ENCODE measurements at places on chromosomes 11 and 22. TPM values are rescaled to one million over a fixed set of nuclear protein-coding genes. Genes with fewer than 3 reads are reported as not detected.

The OR4D5 gene
- total RNA-seq = not detected

The TPBGL gene
- total RNA-seq = not detected

The BATF2 gene
- 0.28 TPM for total RNA-seq

The ADAMTS8 gene
- total RNA-seq = not detected

The KCNK4 gene
- total RNA-seq = not detected

The PTGDR2 gene
- not detected for total RNA-seq

DNA sequence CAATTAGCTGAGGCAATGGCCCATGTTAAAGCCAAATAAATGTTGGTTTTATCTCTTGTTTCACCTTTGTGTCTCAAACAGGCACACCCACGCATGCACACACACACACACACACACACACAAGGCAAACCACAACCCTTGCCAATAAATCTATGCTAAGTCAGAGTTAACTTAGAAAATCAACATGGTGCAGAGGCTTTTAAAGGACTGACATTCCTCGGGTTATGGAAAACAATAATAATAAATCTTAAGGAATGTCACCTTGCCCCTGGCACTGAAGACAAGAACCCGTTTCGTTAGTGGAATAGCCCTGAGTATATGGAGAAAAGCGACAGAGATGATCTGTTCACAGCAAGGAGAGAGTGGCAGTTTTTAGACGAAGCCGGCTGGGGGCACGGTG is 326.3 kb downstream of the NTM start:
- no peaks in the 10 kb centered on the region for H3K36me3 ChIP-seq
- H3K4me3 ChIP-seq = no peak overlapping the region
- no peak for DNase-seq
- peaks cover 2% of the 10 kb centered on the region for H3K27me3 ChIP-seq

- no peak overlapping the region for H3K27ac ChIP-seq
- H3K36me3 ChIP-seq = no peaks in the 10 kb centered on the region
- H3K4me3 ChIP-seq = no peak overlapping the region
- peaks cover 7% of the 10 kb centered on the region for H3K27me3 ChIP-seq
- no peak for DNase-seq
These were observed 52.4 kb downstream of the LRRC74B start for GRCh38 chr22:21098099-21098671.

- H3K27me3 ChIP-seq = peaks cover 2% of the 10 kb centered on the region
- H3K4me1 ChIP-seq = peaks cover 7% of the 10 kb centered on the region
These were observed 26.6 kb downstream of the NUP50 start for GRCh38 chr22:45190202-45190872.

DNA sequence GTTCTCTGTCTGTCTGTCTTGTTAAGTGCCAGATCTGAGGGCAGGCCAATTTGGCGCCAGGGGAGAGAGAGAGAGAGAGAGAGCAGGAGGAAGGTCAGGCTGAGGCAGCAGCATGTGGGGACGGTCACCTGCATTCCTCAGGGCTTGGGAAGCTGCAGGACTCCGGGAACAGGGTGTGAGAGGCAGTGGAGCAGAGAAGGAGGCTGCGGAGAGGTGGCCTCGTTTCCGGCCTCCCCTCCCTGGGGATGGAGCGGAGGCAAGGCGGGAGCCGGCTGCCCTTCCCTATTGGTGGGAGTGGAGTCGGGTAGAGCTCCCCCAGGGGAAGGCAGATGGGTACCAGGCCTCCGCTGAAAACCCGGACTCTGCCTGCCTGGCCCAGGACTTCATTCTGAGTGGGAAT is 9.7 kb downstream of the CLMP start:
- H3K4me3 ChIP-seq = no peak overlapping the region
- H3K27ac ChIP-seq = peak overlapping the region; percentile 69
- H3K27me3 ChIP-seq = peaks cover 2% of the 10 kb centered on the region
- H3K4me1 ChIP-seq = peaks cover 96% of the 10 kb centered on the region
- peaks cover 39% of the 10 kb centered on the region for H3K36me3 ChIP-seq

- H3K27ac ChIP-seq = no peak overlapping the region
- no peak for DNase-seq
- peaks cover 17% of the 10 kb centered on the region for H3K4me1 ChIP-seq
- no peaks in the 10 kb centered on the region for H3K36me3 ChIP-seq
- no peak overlapping the region for H3K4me3 ChIP-seq
These were observed 4.8 kb upstream of the HBD start for GRCh38 chr11:5239046-5239445.

- H3K4me1 ChIP-seq = peaks cover 28% of the 10 kb centered on the region
- no peak overlapping the region for H3K4me3 ChIP-seq
- H3K36me3 ChIP-seq = peaks cover 19% of the 10 kb centered on the region
- DNase-seq = no peak
- H3K27me3 ChIP-seq = peaks cover 3% of the 10 kb centered on the region
- no peak overlapping the region for H3K27ac ChIP-seq
These were observed 63.4 kb upstream of the UCP3 start for GRCh38 chr11:74072286-74072685.

GRCh38 chr11:123545726-123546270 is 108.6 kb downstream of the SCN3B start:
- DNase-seq = no peak
- H3K4me3 ChIP-seq = peak overlapping the region; percentile 65
- H3K27me3 ChIP-seq = peaks cover 5% of the 10 kb centered on the region
- peak overlapping the region; percentile 94 for H3K27ac ChIP-seq

DNA sequence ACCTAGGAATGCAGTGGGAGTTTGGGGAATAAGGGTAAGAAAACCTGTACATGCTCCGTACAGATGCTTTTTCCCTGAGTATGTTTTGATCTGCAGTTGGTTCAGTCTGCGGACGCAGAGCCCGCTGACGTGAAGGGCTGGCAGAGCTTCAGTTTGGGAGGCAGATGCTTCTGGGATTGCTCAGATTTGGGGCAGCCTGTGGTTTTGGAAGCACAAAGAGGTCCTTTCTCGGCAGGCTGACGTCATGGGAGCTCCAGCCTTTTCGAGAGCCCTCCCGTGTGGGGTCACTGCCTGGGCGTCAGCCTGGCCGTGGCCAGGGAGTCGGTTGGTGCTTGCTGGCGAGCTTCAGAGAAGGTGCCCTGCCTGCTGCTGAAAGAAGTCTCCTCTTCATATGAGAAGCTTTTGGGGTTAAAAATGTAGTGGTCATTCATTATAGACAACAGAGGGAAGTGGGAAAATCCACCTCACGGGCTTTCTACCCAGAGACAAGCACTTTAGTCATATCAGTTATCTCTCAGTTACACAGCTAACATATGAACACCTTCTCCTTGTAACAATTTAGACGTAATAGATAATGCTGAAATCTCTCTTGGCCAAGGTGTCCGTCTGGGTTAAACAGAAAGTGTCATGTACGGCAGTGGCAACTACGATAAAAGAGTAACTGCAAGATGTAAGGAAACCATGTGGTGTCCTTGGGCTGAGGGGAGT is 26.8 kb downstream of the TPCN2 start:
- H3K4me3 ChIP-seq = peak overlapping the region; percentile 68
- peaks cover 2% of the 10 kb centered on the region for H3K36me3 ChIP-seq
- peak; percentile 96 for DNase-seq

DNA sequence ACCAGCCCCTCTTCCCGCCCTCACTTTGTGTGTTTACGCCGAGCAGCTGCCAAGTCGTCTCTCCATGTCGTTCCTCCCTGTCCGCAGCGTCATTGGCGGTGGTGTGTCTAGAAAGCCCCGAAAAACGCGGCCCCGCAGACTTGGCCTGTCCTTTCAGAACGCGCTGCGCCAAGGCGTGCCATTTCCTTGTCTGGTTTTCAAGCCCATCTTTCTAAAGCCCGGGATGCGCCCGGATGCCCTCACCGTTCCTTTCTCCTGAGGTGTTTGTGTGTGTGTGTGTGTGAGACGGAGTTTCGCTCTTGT is 557 bp downstream of the MOV10L1 start:
- peaks cover 9% of the 10 kb centered on the region for H3K36me3 ChIP-seq
- DNase-seq = no peak
- H3K27ac ChIP-seq = no peak overlapping the region
- no peak overlapping the region for H3K4me3 ChIP-seq
- peaks cover 7% of the 10 kb centered on the region for H3K4me1 ChIP-seq

DNA sequence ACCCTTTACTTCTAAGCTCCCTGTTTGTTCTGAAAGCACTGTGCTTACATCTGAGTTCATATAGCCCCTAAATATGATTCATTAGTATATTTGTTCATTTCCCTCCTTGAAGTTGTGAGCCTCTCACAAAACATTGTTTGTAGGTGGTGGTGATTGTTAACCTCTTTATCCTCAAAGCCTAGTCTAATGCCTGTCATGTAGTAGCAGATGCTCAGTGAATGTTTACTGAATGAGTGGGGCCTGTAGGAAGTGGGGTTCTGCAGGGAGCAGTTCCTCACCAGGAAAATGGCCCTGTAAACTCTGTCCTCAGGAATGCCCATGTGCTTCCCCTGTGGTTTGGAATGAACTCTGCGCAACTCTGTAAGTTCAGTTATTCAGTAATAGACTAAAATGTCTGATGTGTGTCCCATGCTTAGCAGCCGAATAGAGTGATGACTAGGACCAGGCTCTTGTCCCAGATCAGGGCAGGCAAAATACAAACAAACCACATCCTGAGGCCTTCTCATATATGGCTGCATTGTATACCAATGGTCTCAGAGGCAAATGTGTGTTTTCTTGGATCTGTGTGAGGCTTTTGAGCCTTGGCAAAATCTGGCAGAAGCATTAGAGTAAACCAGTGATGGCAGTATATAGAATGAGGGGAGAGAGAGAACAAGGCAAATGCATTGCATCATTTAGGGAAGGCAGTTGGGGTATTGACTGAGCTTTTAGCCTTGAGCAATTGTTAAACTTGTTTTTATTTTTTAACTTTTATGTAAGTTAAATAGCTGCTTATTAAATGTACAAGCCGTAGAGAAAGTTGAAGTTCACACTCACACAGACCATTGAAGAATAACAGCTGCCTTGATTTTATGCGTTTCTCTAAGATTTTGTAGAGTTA is 91.4 kb upstream of the BIRC3 start:
- peaks cover 65% of the 10 kb centered on the region for H3K36me3 ChIP-seq
- H3K27me3 ChIP-seq = peaks cover 5% of the 10 kb centered on the region
- peak overlapping the region; percentile 91 for H3K27ac ChIP-seq
- peaks cover 86% of the 10 kb centered on the region for H3K4me1 ChIP-seq

- H3K27me3 ChIP-seq = peaks cover 12% of the 10 kb centered on the region
- H3K36me3 ChIP-seq = peaks cover 61% of the 10 kb centered on the region
- peak overlapping the region; percentile 70 for H3K4me3 ChIP-seq
- peak overlapping the region; percentile 97 for H3K27ac ChIP-seq
- H3K4me1 ChIP-seq = peaks cover 92% of the 10 kb centered on the region
These were observed 7.4 kb downstream of the CSNK1E start for GRCh38 chr22:38309614-38310517.

- no peak for DNase-seq
- no peaks in the 10 kb centered on the region for H3K36me3 ChIP-seq
- no peak overlapping the region for H3K4me3 ChIP-seq
- peaks cover 4% of the 10 kb centered on the region for H3K27me3 ChIP-seq
- no peak overlapping the region for H3K27ac ChIP-seq
These were observed 61.4 kb downstream of the FAM83F start for GRCh38 chr22:40056154-40056553.

DNA sequence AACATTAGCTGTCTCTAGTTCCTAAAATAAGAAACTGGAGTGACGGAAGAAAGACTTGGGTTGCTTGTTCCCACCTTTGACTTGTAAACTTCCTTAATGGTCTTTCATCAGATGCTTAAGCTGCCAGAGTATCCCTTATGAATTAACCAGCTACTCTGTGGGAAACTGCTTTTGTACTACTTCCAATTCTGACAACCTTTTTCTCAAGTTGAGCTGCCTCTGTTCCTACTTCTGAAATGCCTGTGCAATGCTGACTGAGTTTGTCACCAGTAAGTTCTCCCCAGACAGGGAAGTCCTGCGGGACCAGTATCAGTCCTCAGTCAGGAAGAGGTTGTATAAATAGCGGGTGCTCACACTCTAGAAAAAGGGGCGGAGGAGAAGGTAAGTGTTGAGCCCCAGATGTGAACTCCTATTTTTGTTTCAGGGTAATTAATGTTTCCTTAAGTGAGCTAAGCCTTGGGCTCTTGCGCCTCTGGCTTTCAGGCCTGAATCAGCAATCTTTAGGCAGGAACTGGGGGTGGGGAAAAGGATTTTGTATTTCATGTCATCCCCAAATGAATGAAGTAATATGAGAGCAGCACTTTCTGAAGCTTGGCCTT is 67.2 kb downstream of the CECR2 start:
- H3K27ac ChIP-seq = no peak overlapping the region
- H3K4me3 ChIP-seq = no peak overlapping the region
- DNase-seq = no peak
- H3K36me3 ChIP-seq = no peaks in the 10 kb centered on the region
- no peaks in the 10 kb centered on the region for H3K4me1 ChIP-seq

- no peak overlapping the region for H3K4me3 ChIP-seq
- no peak overlapping the region for H3K27ac ChIP-seq
- no peaks in the 10 kb centered on the region for H3K36me3 ChIP-seq
- H3K27me3 ChIP-seq = no peaks in the 10 kb centered on the region
- DNase-seq = no peak
These were observed 1525.6 kb upstream of the RAG2 start for GRCh38 chr11:38123673-38124072.

DNA sequence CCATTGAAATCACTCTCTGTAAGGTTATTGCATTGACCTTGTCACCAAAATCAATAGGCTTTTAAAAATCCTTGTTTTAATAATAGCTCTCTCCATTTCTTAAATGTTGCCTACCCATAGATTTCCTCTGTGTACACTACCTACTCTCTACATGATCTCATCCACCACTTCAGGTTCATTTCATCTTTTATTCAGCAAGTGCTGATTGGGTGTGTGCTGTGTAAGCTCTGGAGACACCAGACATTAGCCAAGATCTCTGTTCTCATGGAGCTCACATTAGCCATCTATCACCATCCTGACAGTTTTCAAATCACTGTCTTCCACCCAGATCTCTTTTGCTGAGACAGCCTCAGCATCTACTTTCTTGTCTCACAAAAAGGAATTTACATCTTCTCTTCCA is 4.4 kb upstream of the MS4A10 start:
- no peak overlapping the region for H3K4me3 ChIP-seq
- H3K27ac ChIP-seq = no peak overlapping the region
- no peak for DNase-seq

GRCh38 chr11:13054278-13054677 is 45.2 kb downstream of the RASSF10 start:
- H3K36me3 ChIP-seq = no peaks in the 10 kb centered on the region
- no peak overlapping the region for H3K4me3 ChIP-seq
- H3K27ac ChIP-seq = no peak overlapping the region
- no peak for DNase-seq
- peaks cover 27% of the 10 kb centered on the region for H3K27me3 ChIP-seq
- H3K4me1 ChIP-seq = peaks cover 7% of the 10 kb centered on the region

DNA sequence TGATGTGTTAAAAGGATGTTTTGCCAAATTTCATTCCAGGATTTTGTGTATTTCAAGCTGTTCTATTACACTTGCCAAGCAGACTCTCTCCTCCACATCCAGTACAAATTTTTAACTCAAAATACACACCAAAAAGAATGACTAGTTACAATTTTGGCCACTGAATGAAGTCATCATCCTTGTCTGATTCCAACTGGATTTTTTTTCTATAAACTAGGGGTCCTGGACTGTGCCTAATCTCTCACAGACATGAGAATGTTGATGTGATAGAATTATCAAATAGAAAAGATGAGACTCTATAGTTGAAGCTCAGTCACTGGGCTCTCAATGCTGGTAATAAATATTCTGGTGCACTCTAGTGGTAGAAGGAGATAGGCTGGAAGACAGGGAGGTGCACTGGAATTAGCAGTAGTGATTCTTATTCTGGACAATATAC is 85.8 kb downstream of the FANCF start:
- H3K27ac ChIP-seq = no peak overlapping the region
- no peaks in the 10 kb centered on the region for H3K4me1 ChIP-seq
- no peaks in the 10 kb centered on the region for H3K36me3 ChIP-seq
- H3K27me3 ChIP-seq = no peaks in the 10 kb centered on the region
- no peak overlapping the region for H3K4me3 ChIP-seq

All from HFFc6 (cell line).